Uterus (tissue), 4 donors: ENCODE measurements at places on chromosomes 5 and 9. TPM values are rescaled to one million over a fixed set of nuclear protein-coding genes. Genes with fewer than 3 reads are reported as not detected.

Gene CDX1
- 0.34 TPM for total RNA-seq

Gene ABL1
- 87.1 TPM for total RNA-seq

Gene CAMK4
- 33.9 TPM for total RNA-seq

Gene ADRB2
- total RNA-seq: 9.2 TPM
